ENCODE measurements at places on chromosomes 1 and 21.

- no peak for DNase-seq
These were observed 352.5 kb downstream of the ADGRL2 start for GRCh38 chr1:82153272-82153629.

GRCh38 chr1:204842892-204843291 lies 27.8 kb upstream of the NFASC start:
- DNase-seq = no peak

GRCh38 chr1:228453022-228453560 lies 34.1 kb upstream of the RNF187 start:
- no peak for DNase-seq

DNA sequence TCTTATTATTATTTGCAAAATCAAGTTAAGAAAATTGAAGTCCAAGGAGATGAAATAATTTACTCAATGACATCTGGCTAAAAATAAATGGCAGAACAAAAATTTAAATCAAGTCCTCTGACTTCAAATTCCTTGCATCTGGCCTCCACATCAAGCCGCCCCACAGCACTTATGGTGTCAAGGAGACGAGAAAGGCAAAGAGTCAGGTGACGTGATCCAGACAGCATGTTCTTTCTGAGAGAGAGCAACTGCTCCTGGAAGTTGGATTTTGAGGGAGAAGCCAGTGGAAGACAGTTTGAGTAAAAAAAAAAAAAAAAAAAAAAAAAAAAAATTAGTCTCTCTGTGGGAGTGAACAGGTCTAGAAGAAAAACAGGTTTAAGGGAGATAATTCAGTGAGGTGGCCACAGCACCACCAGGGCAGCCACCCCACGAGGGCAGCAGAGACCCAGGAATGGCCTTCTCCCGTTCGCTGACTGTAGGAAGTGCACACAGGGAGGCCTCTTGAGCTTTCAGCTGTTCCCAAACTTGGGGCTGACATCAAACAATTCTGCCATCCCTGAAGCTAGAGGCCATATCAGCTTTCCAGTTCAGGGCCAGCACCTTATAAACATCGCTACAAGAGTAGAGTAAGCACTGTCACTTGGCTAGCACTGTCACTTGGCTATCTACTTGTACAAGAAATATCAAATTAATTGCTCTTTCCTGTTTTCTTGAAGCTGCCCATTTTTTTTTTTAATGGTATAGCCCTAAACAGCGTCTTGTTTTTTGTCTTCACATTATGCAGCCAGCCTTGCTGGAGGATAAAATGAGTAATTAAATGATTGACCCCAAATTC lies 7.8 kb downstream of the C1orf162 start:
- DNase-seq = peak; percentile 50

- DNase-seq = no peak
These were observed 5.6 kb upstream of the CTPS1 start for GRCh38 chr1:40973912-40974311.

GRCh38 chr1:238582816-238583215 lies 692.1 kb upstream of the ZP4 start:
- no peak for DNase-seq

- no peak for DNase-seq
These were observed 49.1 kb downstream of the RBM11 start for GRCh38 chr21:14265023-14265422.

GRCh38 chr1:169572187-169572586 lies 14.1 kb downstream of the F5 start:
- DNase-seq = no peak

- no peak for DNase-seq
These were observed 14.3 kb downstream of the EGLN1 start for GRCh38 chr1:231407547-231408396.

GRCh38 chr1:164803366-164803765 lies 244.4 kb downstream of the PBX1 start:
- no peak for DNase-seq

DNA sequence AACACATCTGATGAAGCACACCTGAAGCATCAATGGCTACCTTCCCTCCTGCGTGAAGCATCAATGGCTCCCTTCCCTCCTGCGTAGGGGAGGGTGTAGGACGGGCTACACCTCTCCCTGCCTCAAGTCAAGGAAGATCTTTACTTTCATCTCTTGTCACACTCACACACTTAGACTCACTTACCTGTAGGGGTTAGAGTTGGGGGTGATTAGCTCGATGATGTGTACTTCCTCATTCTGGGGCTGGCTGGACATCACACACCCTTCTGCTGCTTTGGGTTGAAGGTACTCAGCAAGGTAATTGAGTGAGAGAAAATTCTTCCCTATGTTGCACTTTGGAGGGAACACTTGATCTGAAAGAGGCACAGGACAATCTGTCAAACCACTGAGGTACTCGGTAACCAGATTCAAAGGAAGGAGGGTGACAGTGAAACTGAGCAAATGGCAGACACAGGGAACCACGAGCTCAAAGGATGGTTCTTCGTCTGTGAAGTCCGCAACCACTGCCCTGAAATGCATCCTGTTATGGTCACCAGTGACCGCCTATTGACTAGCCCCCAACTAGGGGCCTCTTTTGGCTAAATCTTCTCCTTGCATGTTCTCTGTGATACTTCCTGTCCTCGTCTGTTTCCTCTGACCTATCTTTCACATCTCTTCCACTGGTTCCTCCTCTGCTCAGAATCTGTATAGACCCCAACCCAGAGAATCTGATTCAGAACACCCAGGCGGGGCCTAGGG lies 156.2 kb downstream of the TGFBR3 start:
- no peak for DNase-seq

DNA sequence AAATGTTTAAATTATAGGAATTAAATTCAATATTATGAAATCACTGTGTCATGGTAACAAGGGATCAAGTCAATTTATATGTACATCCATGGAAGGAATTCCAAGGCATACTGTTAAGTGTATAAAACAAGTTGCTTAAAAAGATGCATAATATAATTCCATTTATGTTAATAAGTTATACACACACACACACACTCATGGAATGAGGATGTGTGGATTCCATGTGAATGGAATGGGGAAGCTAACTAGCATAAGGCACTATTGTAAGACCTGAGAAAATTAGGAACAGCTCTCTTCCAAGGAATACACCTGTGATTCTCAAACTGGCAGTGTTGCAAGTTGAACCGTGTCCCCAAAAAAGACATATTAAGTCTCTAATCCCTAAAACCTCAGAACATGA lies 17.6 kb upstream of the TRAF3IP3 start:
- no peak for DNase-seq

DNA sequence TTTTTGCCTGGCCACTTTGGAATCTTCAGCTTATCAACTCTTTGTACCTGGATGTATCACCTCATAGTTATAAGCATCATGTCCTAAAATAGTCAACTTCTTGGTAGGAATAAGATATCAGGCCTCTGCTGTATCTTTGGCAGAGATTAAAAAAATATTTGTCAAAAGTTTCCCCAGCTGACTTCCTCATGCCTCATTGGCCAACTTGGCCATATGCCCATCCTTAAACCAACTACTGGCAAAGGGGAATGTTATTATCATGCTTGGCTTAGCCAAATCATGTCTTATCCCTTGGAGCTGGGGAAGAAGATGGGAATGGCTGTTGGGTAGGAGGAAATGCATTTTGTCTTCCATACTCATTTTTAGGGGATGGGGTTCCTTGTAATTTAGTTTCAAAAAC lies 23.4 kb downstream of the NFASC start:
- DNase-seq = no peak

DNA sequence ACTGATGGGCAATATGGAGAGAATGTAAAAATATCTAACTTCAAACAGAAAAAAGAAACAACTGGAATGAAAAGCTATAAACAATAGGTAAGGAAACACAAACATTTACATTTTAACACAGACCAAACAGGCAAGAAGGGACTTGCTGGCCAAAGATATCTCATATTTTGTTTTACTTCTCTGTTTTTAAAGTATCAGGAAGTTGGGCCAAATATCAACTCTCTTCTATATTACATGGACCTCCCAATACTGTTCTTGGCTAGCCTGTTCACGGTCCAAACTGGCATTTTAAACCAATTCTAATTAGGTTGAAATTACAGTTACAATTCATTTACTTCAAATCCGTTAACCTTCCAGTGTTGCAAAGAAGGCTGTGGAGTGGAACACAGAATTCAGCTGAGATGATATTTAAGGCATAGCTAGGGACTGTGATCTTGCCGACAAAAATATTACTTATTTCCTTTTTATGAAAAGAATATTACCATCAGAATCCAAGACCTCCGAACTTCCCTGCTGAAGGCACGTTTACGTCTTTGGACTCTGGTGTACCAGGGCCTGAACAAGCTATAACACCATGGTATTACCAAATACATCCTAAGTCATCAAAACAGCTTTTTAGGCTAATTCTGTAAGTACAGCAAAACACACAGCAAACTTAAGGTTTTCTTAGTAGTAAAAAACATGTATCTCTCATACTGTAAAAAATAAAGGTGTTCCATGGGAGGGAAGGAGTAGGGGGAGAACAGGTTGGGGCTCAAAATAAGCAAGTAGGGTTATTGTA lies 165.4 kb downstream of the RUNX1 start:
- no peak for DNase-seq

DNA sequence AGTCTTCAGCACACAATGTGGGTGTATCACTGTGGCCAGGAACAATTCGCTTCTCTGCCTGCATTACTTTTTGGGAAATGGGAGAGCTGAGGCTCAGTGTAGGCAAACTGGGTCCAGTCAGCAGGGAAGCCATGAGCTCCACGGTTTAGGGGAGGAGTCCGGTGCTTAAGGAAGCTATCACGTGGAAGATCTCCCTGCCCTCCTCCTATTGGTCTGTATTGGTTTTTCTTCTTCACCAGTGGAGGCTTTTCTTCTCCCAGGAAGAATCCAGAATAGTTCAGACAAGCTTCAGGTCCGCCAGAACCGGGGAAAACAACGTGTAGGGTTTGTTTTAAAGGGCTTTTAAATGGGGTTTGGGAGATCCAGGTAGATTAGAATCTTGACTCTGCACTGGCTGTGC lies 156.2 kb upstream of the CAMK1G start:
- DNase-seq = no peak

GRCh38 chr1:40774266-40774998 lies 9.2 kb upstream of the KCNQ4 start:
- no peak for DNase-seq

DNA sequence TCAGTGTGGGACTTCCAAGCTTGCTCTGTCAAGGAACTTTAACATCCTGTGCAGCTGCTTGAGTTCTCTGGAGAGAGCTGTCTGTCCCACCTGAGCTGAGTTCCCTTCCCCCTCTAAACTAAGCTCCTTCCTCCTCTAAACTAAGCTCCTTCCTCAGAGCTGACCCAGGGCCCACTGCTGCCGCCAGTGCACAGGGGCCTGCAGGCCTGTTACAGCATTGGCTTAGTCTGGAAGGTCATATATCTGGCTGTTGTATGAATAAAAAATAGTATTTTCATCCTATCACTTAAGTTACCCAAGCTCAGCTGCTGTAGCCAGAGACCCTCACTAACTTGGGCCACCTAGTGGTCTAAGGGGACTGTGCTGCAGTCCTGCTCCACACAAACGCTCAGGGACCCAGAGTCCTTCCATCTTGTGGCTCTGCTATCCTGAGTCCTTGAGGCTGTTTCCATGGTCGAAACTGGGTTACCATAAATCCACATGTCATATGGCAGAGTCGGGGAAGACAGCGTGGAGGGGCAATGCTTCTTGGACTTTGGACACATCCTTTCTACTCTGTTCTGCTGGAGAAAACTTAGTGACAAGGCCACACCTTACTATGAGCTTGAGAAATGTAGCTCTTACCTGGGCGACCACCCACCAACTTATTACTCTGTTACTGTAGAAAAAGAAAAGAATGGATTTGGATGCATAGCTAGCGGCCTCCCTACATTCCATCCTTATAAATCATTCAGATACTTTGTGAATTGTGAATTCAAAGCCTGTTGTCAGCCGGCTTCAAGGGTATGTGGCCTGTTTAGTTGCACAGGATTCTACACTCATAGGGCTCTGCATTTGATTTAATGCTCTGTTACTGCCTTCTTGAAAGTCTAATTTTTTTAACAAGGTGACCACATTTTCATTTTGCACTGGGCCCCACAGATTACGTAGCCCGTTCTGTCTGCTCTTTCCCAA lies 71.4 kb upstream of the GCLM start:
- DNase-seq = peak; percentile 6

DNA sequence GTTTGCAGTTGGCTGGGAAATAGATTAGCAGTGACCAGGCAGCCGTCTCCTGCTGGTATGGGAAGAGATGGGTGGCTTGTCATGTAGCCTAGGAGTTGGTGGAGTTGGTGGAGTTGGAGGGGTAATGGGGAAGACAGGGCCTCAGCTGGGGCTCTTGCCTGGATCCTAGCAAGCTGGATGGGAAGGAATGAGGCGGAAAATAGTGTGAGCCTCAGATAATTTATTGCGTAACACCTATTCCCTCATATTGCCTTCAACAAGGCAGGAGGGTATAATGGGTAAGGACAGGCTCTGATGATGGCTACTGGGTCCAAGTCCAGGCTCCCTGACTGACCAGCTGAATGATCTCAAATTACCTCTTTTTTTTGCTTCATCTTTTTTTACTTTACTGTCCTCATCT lies 12.6 kb downstream of the MAP7D1 start:
- no peak for DNase-seq

- no peak for DNase-seq
These were observed 2.0 kb upstream of the CCN1 start for GRCh38 chr1:85578321-85579295.

GRCh38 chr1:196181594-196181878 lies 426.7 kb downstream of the KCNT2 start:
- DNase-seq = no peak

- DNase-seq = no peak
These were observed 8.4 kb upstream of the IL12RB2 start for GRCh38 chr1:67299296-67299695.

DNA sequence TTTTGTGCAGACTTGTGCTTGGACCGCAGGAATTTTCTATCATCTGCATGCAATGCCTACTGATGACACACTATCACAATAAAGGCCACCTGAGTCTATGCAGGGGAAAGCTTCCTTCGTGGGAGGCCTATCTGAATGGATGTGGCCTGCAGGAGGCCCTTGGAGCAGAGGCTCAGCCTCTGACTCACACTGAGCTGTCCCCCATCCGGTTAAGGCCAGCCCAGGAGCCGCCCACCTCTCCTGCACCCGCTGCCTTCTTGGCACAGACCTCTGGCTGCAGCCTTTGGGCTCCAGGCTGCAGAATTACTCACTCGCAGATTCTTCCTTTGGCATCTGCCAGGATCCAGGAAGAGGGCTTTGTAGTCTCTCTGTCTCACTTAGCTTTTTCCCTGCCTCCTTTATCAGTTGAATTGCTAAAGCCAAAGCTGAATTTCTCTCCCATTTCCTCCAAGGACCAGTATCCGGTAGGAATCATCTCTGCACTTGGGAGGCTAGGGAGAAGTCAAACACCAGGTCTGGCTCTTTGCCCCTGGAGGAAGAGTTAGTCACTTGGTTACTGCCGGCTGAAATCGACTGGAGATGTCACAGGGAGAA lies 65.1 kb upstream of the JUN start:
- no peak for DNase-seq

DNA sequence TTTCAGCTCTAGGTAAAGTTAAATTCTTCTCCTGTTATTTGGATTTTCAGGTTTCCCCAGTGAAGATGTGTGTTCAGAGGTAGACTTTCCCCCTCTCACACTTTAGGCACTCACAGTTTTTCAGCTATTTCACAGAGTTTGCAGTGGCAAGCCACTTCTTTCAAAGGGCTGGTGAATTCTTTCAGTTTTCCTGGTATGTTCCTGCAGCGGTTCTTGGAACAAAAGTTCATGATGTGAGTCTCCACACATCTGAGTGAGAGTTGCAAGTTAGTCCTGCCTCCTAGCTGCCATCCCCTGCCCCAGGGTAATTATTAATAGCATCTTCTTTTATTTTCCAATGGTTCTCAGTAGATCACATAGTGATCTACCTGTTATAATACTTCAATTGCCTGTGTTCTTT lies 27.3 kb upstream of the CD84 start:
- DNase-seq = no peak

GRCh38 chr1:181794332-181794731 lies 267.2 kb downstream of the ZNF648 start:
- no peak for DNase-seq

GRCh38 chr1:3349161-3349967 lies 105.1 kb upstream of the ARHGEF16 start:
- no peak for DNase-seq

Data from NK-92 treated with Interleukin-12 subunit alpha and Interleukin-12 subunit beta, amount 100 ng/mL, for 24 hours (cell line).